ENCODE measurements at places on chromosomes 1 and 21.

GRCh38 chr1:170481000-170481399, 51.0 kb upstream of the GORAB start:
- no peak for DNase-seq

DNA sequence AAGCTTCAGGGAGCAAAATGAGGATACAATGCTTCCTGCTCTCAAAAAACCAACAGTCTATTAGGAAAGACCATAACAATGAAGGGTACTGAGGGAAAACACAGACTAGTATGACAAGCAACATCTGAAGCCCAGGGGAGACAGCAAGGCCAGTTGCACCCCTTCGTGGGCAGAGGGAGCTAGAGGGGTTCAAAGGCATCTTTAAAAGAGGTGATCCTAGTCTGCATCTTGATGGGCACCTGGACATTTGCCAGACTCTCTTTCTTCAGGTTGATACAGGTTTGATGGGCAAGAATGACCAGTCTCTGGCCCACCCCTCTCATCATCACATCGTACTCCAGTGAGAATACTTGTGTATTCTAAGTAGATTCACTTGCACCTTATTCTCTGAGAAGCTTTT, 177.7 kb downstream of the VAV3 start:
- no peak for DNase-seq

DNA sequence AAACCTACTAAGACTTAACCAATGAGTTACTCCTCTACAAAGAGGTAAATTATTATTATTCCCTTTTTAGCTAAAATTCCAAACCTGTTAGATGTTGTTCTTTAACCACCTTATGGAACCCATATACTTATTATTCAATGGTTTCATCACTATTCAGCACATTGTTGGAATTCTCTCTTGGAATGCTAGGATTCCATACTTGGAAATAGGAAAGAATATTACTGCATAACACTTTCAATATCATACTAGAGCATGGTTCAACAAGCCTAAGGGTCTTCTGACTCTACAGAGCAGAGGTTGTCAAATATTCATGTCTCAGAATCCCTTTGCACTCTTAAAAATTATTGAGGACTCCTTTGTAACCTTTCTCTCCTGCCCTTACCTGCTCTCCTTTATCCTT, 69.4 kb downstream of the DEGS1 start:
- no peak for DNase-seq

GRCh38 chr21:41597811-41598231, 89.9 kb upstream of the TMPRSS2 start:
- no peak for DNase-seq

DNA sequence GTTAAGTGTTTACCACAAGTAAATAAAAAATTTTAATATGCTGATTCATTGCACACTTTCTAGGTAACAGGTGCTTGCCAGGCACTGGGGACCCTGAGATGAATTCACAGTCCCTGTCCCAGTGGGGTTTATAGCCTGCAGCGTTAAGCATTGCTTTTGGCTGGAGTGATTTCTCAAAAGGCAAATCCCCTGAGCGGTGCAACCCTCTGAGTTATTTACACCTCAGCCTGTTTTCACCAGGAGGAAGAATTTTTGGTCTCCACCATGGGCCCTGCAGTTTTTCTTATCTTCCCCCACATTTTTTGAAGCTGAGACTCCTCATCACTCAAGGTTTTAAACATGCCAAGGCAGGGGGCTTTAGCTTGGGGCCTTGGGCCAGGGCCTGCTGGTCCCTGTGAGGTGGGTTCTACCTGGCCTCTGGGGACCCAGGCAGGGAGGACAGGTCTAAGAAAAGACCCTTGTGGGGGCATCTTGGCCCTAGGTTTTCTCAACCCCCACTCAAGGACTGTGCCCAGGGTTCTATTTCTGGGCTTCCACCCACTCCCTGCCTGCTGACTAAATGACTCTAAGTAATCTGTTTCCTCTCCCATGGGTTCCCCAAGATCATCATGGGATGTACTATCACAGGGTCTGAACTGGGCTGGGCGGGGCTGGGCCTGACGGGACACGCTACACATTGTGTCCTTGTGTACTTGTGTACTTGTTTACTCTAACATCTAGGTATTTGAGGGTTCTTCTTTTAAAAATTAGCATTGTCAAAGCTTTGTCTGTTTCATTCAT, 10.2 kb upstream of the CHIT1 start:
- DNase-seq = no peak

DNA sequence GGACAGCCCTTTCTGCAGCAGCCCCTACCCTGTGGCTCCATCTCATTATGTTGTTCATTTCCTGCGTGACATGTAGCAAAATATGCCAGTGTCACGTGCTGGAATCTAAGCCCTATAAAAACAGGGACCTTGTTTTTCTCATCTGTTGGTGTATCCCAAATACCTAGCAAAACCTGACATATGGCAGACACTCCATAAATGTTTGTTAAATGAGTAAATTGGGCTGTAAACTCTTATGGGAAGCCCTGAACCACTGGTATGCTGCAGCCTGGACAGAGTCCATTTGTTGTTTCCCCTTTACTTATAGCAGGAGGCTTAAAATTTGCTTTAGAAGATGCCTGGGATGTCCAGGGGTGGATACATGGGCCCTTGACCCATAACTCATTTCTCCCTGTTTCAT, 363.8 kb downstream of the NPHP4 start:
- no peak for DNase-seq

GRCh38 chr1:244087611-244088010, 36.5 kb downstream of the ZBTB18 start:
- DNase-seq = no peak

GRCh38 chr1:171279678-171280077, 31.4 kb downstream of the FMO1 start:
- no peak for DNase-seq

DNA sequence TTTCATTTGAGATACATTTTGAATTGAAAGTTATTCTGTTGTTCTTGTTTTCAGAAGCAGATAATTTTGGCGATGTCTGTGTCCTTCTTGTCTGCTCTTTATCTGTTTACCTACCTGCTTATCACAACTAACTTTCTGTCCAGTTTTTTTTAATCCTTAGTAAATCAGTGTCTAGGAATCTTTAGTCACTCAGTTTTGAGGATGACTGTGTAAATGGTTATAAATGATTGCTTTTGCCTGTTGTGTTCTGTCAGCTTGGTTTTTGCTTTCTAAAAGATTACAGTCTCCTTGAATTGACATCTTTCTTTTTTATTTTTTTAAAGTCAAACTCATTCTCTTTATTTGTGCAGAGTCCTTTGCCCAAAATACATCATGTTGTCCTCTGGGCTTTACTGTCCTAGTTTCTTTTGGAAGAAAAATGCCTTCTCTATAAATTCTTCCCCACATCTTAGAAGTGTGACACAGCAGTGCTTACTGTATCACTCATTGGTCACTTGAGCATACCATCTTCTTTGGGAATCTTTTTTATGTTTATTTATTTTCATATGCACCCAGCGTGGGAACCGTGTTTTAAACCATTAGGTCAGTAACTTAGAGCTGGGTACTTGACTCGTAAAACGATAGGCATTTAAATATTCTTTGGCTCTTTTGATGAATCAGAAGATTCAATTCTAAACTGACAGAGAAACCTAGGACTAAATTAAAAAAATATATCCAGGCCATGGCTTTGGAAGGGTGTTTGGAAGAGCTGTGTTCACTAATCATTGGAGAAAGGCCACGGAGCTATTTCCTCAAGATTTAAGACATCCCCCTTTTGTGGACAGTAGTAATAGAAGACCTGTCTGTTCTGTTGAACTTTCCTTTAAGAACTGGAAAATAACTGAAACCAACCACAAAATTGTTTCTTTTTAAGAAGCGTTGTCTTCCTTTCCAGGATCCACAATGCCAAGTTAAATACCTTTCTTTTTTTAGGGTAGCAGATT, 20.9 kb downstream of the LAMC1 start:
- DNase-seq = no peak

DNA sequence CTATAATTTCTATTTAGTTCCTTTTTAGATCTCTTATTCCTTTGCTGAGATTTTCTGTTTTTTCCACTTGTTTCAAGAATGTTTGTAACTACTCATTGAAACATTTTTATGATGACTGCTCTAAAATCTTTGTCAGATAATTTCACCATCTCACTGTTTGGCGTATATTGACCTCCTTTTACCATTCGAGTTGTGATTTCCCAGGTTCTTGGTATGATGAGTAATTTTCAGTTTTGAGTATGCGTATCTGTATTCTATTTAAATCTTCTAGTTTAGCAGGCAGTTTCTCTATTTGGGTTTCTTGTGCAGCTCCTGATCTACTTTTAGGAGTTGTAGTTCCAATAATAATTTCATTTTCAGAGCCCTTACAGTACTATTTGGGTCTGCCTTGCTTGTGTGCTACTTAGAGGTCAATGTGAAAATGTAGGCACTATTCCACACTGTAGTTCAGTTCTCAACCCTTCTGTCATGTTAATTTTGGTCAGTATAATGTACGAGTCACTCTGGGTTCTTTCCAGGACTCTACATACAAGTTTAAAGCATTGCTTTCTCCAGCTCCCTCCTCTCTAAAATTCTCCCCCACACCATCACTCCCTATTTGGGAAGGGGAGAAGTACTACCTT, 115.5 kb downstream of the ACBD6 start:
- no peak for DNase-seq

- no peak for DNase-seq
Measured at GRCh38 chr21:37461479-37461878, 94.9 kb downstream of the DYRK1A start.

Data from gastrocnemius medialis (tissue), 4 donors.